AG08395 (cell line): ENCODE measurements at places on chromosomes 12 and 14.

- DNase-seq: no peak
Measured at GRCh38 chr12:67774983-67775587, 126.5 kb downstream of the DYRK2 start.

DNA sequence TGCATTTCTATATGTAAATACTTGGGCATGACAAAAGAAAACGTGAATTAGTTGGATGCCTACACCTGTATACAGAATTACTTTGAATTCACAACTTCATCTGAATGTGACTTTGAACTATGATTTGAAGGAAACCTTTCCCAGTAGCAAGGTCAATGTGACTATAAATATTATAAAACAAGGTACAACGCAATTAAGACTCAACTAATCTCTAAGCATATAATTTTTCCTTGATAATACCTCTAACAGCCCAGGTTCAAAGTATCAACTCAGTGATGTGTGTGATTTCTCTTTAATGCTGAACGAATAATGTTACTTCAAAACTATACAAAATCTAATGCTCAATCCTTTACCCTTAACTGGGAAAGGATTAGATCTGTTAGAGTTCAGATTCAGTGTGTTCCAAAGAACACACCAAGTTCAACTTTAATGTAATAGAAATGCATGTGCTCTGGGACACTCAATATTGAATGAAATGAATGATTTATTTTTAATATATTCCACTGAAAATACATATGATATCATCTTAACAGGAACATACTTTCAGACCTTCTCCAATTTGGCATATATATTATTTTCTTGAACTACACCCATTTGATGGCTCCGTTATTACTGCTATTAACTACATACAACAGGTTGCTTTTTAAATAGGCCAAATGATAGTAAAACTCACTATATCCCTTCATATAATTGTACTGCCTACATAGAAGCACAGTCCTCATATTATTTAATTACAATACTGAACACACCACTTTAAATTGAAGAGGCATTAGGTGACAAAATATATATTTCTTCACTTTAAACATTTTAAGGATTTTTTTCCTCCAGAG, 40.1 kb upstream of the MTERF2 start:
- no peak for DNase-seq

GRCh38 chr12:40117818-40118217, 11.9 kb upstream of the SLC2A13 start:
- DNase-seq: no peak

GRCh38 chr12:78407722-78408121, 456.9 kb upstream of the SYT1 start:
- no peak for DNase-seq

DNA sequence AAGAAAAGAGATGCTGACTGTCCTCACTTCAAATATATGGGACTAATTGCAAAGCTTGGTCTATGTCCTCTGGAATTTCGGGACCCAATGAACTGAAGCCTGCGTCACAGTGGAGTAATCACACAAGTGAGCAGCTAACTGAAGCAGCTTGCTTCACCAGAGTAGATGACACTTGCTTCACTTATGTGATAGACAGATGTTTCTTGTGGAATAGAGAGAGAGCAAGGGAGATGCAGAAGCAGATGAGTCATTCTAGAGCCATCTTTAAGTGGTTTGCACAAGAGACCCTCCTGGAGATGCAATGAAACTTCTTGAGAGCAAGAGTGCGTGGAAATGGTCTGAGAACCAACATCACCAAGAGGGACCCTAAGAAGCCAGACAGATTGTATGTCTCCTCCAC, 1537.1 kb upstream of the FLRT2 start:
- no peak for DNase-seq
